ENCODE measurements at places on chromosomes 12 and 14. TPM values are rescaled to one million over a fixed set of nuclear protein-coding genes. Genes with fewer than 3 reads are reported as not detected.

Gene GLT1D1
- total RNA-seq: 5.3 TPM

Gene NKX2-1
- total RNA-seq: 180 TPM

GRCh38 chr12:84757978-84758377 is 154.6 kb downstream of the SLC6A15 start:
- no peaks in the 10 kb centered on the region for H3K4me1 ChIP-seq
- H3K4me3 ChIP-seq: no peak overlapping the region
- H3K27me3 ChIP-seq: no peaks in the 10 kb centered on the region
- no peaks in the 10 kb centered on the region for H3K36me3 ChIP-seq
- DNase-seq: no peak
- H3K27ac ChIP-seq: no peak overlapping the region

DNA sequence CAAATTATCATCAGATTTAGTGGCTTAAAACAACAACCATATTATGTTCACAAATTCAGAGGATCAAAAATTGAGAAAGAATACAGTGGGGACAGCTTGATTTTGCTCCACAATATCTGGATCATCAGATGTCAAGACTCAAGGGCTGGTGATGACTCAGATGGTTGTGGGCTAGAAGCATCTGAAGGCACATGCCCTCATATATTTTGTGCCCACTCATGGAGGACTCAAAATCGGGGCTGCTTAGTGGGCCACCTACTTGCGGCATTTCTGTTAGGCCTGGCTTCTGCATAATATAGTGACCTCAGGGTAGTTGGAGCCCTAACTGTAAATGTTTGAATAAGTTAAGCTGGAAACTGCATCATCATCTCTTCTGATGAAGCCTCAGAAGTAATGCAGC is 584.5 kb downstream of the SLC16A7 start:
- no peak overlapping the region for H3K4me3 ChIP-seq
- H3K27ac ChIP-seq: no peak overlapping the region
- H3K36me3 ChIP-seq: no peaks in the 10 kb centered on the region
- no peak for DNase-seq
- H3K4me1 ChIP-seq: no peaks in the 10 kb centered on the region
- H3K27me3 ChIP-seq: no peaks in the 10 kb centered on the region

- H3K27ac ChIP-seq: no peak overlapping the region
- H3K36me3 ChIP-seq: no peaks in the 10 kb centered on the region
- H3K4me1 ChIP-seq: no peaks in the 10 kb centered on the region
- DNase-seq: no peak
Observed at GRCh38 chr12:116898669-116899068, 12.1 kb upstream of the FBXW8 start.

DNA sequence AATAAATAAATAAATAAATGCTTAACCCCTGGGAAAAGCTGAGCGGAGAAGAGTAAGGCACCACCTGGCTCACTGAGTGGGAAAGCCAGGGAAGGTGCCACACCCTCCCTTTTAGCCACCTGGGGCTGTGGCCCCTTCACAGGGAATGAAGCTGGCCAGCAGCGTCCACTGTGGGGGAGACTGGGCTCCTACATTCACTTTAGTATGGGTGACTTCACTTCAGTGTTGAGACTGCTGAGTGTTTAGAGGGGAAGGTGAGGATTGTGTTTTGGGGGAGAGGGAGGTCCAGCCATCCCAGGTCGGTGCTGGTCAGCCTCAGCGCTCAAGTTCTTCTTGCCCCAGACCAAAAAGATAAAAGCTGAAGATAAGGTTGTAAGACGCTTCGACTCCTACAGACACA is 1.6 kb downstream of the NAB2 start:
- H3K4me1 ChIP-seq: peaks cover 64% of the 10 kb centered on the region
- H3K27ac ChIP-seq: peak overlapping the region; percentile 88
- H3K4me3 ChIP-seq: peak overlapping the region; percentile 94
- no peaks in the 10 kb centered on the region for H3K27me3 ChIP-seq

All from lower lobe of right lung (tissue), 2 donors.